Fibroblast of gingiva (primary cell): ENCODE measurements at places on chromosomes 7 and 10.

DNA sequence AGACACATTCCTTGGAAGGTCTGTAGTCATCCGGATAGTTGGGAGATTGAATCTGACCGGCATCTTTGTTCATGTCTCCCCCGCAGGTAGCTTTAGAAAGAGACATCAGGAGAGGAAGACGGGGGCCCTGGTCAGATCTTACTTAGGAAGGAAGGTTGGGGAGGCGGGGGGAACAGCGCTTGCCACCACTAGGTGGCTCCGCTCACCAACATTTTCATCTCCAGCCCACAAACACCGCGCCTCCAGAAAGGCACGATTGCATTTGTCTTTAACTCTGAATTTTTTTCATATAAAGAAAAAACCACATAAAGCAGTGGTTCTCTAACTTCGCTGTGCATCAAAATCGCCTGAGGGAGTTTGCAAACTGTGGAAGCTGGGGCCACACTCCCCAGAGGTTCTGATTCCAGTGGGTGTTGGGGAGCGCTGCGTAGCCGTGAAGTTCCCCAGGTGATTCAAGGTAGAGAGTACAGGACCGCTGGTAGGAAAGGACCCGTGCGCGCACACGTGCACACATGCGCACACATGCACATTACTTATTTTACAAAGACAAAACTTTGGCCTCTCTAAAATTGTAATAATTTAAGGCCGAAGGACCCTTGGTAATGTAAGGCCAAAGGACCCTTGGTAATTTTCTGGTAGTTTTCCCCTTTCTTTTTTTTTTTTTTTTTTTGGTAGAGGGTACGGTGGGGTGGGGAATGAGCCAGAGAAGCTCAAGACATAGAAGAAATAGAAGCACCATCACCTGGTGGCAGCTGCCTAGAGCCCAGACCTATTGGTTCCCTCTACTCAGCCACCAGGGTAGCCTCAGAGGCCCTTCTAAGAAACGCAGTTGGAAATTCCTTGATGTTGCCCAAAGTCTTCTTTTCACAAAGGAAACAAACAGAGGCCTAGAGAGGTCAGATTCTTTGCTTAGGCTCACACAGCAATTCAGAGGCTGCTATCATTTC is 37.4 kb upstream of the OPALIN start:
- peak; percentile 64 for DNase-seq

- no peak for DNase-seq
Observed at GRCh38 chr7:156305351-156305750, 335.2 kb upstream of the RNF32 start.

- peak; percentile 63 for DNase-seq
Observed at GRCh38 chr10:7955446-7955845, 99.0 kb upstream of the GATA3 start.

- DNase-seq: no peak
Observed at GRCh38 chr7:40584667-40585433, 450.0 kb downstream of the SUGCT start.

- no peak for DNase-seq
Observed at GRCh38 chr10:126661356-126661755, 9.1 kb downstream of the C10orf90 start.

DNA sequence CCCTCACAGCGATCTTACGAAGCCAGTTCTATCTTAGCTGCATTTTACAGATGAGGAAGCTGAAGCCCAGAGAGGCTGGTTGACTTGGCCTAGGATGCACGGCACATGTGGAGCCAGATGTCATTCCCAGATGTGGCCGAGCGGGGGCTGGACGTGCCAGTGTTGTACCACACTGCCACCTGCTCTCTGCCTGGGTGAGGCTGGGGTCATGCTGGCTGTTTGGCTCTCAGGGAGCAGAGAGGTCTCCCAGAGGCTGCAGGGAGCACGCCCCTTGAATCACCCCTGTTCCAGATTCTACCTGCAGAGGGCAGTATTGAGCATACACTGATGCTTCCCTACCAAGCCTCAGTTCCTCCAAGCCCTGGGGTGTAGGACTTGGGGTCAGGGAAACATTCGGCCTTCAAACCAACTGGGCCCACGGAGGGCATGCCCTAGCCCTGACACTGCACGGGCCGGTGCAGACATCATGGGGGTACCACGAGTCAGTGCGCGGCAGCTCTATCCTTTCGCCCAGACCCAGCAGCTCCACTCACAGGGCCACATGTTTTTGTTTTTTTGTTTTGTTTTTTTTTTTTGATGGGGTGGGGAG is 3.8 kb upstream of the GTF2IRD1 start:
- DNase-seq: peak; percentile 30

- no peak for DNase-seq
Observed at GRCh38 chr7:17404006-17404405, 105.6 kb downstream of the AHR start.

DNA sequence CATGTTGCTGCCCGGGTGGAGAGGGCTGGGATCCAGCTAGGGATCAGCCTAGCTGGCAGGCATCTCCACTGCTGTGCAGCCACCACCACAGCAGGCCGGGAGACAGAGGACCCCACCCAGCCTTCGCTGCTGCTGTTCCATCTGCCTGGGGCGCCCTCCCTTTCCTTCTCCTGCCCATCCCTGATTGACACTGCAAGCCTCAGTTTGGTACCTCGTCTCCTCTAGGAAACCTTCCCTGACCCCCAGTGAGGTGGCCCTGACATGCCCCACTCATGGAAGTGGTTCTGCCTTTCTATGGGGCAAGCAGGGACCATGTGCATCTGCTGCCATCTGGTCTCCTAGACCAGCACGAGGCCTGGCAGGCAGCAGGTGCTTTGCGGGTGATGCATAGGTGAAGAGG is 30.4 kb upstream of the DPYSL4 start:
- DNase-seq: no peak

DNA sequence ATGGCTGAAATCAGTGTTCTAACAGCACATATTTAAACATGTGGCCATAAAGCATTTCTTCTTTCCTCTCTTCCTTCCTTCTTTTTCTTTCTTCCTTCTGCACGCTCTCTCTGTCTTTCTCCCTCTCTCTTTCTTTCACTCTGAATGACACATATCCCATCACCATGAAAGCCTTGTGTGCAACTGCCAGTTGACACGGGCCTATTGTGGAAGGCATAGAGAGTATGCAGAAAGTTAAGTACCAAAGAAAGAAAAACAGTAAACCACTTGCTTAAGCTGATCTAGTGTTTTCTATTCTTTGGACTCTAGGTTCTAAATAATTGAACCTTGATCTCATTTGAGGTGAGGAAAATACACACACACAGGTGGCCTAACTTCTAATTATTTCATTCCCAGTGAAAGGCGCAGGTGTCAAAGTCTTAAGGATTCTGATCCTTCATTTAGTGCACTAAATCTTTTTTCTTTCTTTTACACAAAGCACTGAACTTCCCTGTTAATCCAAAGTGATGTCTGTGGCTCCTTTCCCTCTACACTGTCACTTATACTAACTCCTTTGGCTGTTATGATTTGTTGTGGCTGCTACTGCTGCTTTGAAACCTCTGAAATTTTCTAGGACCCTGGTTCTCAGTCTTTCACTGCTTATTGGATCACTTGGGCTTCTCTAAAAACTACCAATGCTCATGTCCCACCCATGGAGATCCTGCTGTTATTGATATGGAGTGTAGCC is 17.7 kb downstream of the DKK1 start:
- DNase-seq: no peak

- no peak for DNase-seq
Observed at GRCh38 chr10:131653140-131653539, 247.7 kb upstream of the PPP2R2D start.

GRCh38 chr10:35005868-35006267 is 84.3 kb downstream of the CUL2 start:
- DNase-seq: peak; percentile 72

DNA sequence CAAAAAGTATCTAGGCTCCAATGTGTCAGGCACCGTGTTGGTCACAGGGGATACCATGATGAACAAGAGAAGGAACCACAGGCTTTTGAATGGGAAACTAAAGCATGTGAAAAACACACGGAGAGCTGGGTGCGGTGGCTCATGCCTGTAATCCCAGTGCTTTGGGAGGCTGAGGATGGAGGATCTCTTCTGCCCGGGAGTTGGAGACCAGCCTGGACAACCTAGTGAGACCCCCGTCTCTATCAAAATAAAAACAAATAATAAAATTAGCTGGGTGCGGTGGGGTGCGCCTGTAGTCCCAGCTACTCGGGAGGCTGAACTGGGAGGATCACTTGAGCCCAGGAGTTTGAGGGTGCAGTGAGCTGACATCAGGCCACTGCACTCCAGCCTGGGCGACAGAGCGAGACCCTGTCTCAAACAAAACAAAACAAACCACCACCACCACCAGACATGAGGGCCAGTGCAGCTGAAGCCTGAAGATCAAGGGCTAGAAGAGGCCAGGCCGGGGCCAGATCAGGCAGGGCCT is 611 bp upstream of the COPS6 start:
- DNase-seq: no peak

DNA sequence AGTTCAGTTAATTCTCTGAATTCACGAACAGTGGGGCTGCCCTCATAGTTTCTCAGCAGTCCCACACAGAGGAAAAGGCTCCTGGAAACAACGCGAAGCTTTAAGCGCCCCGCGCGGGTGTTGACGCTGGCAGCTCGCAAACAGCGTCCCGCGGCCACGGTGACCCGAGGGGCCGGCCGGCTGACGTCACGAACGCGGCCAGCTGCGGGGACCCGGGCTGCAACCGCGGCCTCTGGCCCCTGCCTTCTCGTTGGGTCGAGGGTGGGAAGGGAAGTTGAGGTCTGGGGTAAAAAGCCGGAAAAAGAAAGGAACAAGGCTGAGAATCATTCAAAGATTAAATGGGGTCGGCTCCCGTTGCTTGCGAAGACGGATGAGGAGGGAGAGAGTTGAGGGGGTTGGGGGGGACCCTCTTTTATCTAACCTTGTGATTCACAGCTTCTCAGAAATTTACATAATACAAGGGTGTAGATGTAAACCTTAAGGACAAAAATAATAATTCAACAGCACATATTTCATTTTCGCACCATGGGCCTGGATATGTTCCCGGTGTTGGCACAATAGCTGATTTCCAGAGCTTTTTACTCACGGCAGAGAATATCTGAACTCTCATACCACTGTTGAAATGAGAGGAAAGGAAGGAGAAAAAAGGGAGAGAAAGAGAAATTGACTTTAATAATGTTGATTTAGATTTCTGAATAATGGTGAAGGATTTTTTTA is 7.3 kb upstream of the FEZF1 start:
- no peak for DNase-seq

DNA sequence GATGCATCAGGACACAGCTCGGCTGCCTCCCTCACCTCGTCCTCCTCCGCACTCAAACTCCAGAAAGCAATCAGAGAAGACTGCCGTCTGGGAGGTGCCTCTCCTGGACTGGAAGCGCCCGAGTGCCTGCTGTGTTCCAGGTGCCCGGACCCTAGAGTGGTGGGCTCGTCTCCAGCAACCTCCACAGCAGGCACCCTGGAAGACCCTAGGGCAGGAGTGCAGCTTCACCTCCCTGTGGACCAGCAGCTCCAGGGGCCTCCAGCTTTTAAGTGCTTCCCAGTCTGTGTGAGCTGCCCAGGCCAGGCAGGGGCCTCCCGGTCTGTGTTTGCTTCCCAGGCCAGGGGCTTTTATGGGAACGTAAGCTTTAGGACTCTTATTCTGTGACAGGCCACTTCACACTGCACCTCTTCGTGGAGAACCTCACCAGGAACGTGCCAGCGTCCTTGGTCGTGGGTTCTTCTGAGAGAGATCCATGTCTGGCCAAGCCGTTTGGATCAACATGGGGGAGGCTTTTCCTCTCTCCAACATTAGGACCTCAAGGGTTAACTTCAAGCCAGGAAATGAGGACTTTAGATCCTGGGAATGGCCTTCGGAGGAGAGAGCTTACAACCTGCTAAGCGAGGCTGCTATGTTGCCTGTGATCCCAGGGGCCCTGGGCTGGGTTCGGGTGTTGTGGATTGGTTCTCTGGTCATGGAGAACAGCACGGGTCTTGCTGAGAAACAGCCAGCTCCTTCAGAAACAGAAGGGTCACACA is 5.9 kb upstream of the PWWP2B start:
- no peak for DNase-seq

DNA sequence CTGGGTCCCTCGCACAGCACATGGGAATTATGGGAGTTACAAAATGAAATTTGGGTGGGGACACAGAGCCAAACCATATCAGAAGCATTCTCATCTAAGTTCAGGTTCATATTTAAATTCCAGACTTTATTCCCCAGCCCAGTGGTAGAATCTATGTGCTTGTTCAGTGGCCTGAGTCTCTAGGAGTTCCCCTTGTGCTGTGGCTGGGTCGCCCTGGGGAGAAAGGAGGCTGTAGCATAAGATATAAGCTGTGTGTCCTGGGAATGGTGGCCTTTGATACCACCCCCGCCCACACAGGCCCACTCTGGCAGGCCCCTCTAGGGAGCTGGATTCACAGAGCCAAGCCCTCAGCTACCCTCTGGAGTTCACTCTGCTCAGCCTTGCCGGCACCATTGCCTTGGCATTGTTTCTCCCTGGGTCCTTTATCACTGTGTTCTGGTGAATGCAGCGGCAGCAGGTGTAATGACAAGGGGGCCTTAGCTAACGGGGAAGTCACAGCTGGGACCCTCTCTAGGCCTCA is 64.2 kb downstream of the MINDY4 start:
- no peak for DNase-seq

DNA sequence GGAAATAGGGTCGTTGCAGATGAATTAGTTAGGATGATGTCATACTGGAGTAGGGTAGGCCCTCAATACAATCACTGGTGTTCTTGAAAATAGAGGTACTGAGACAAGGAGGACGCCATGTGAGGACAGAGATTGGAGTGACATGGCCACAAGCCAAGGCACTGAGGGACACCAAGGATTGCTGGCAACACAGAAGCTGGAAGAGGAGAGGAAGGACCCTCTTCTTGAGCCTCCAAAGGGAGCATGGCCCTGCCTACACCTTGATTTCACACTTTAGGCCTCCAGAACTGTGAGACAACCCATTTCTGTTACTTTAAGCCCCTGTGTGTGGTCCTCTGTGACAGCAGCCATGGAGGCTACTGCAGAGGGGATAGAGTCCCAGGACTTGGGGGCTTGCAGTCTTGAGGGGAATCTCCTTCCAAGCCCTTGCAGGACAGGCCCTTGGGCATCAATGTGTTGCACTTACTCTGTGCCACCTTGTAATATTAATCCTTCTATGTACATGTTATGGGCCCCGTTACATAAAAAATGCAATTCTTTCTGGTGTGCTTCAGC is 3.7 kb upstream of the AOC1 start:
- no peak for DNase-seq

GRCh38 chr7:113099284-113099919 is 12.8 kb upstream of the GPR85 start:
- no peak for DNase-seq

DNA sequence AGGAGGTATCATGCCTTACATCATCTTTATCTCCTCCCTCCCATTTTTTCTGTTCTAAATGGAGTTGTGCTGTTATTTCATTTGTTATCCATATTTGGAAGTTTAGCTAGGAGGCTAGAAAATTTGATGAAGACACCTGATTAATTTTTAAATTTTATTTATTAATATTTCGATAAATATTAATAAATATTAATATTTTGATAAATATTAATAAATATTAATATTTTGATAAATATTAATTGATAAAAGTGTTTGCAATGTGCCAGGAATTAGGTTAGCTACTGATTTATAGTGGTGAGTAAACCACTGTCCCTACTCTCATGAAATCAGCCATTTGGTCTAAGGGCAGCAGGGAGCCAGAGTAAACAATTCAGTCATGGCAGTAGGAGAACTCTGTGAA is 161.4 kb downstream of the GNAT3 start:
- DNase-seq: no peak
